Muscle of leg (tissue), 16 donors: ENCODE measurements at places on chromosomes 11 and 22. TPM values are rescaled to one million over a fixed set of nuclear protein-coding genes. Genes with fewer than 3 reads are reported as not detected.

The TRIM49 gene
- not detected for total RNA-seq

The C11orf91 gene
- total RNA-seq = not detected

DNA sequence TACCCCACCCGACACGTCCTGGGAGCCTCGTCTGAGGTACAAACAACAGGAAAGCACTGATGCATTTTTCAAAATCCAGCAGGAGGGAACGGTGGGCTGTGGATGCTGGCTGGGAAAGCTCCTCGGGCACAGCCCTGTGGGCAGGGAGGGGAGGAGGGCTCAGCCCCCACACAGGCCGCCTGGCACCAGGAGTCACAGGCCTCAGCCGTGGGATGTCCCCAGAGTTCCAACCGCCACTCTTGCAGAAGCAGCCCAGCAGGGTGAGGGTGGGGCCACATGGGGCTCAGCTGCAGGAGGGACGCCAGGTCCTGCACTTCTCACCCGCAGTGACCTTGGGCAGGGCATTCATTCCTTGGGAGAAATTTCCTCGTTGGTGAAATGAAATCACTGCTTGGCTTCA, 274.6 kb downstream of the BRD1 start:
- no peak for DNase-seq

The AQP11 gene
- 0.75 TPM for total RNA-seq

DNA sequence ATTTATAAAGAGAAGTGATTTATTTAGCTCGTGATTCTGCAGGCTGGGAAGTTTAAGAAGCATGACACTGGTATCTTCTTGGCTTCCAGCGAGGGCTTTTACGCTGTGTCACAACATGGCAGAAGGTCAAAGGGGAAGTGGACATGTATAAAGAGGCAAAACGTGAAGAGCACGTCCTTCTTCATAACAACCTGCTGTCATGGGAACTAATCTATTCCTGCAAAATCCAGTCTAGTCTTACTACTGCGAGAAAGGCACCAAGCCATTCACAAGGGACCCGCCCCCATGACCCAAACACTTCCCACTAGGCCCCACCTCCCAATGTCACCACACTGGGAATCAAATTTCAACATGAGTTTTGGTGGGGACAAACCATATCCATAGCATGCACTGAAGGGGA, 58.3 kb downstream of the AMOTL1 start:
- no peak for DNase-seq

DNA sequence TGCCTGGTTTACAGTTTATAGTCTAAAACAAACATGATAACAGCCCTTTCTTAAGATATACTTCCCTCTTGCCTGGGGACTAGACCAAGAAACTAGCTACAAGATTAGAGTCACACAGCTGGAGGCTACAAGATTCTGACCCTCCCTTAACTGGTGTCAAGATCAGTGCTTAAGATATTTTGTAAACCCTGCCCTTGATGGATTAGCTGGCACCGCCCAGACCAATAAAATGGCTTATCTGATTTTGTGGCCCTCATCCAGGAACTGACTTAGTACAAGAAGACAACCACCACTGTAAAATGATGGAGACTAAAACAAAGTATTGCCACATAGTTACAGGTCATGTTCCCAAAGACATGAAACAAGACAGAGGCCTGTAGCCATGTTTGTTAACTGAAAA, 53.4 kb downstream of the FAM181B start:
- no peak for DNase-seq

The BCO2 gene
- total RNA-seq = 8.3 TPM

DNA sequence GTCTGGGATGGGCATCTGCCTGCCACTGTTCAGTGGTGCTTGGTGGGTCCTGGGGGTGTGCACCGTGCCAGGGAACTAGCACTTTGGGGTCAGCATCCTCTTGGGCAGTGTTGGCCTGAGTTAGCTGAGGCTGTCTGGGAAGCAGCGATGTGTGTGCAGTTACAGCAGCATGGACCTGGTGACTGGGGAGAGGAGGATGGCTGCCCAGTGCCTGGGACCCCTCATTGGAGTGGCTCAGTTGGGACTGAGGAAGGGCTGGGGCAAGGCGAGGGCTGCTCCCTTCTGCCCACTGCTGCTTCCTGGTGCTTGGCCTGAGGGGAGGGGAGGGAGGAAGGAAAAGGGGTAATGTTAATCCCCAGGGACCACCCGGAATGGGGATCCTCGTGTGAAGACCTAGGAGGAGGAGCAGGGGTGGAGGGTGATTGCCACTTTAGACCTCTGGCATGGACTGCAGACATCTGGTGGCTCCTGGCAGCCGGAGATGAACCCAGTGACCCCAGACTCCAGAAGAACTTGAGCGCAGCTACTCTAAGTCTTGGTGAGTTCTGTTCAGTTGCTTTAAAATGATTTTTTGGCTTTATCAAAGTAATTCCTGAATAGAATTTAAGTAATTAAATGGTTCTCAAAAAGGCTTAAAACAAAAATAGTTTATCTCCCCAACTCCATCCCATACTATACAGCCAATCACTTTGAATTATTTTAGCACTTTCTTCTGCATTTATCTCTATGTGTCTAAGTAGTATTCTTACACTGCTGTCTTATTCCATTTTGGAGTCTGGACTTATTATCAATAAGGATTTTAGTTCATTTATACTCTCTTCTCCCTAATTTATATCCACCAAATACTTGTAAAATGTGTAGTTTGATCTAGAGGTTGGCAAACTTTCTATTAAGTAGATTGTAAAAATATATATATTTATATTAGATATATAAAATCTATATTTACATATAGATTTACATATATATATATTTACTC, 15.4 kb upstream of the TMEM191C start:
- no peak for DNase-seq

DNA sequence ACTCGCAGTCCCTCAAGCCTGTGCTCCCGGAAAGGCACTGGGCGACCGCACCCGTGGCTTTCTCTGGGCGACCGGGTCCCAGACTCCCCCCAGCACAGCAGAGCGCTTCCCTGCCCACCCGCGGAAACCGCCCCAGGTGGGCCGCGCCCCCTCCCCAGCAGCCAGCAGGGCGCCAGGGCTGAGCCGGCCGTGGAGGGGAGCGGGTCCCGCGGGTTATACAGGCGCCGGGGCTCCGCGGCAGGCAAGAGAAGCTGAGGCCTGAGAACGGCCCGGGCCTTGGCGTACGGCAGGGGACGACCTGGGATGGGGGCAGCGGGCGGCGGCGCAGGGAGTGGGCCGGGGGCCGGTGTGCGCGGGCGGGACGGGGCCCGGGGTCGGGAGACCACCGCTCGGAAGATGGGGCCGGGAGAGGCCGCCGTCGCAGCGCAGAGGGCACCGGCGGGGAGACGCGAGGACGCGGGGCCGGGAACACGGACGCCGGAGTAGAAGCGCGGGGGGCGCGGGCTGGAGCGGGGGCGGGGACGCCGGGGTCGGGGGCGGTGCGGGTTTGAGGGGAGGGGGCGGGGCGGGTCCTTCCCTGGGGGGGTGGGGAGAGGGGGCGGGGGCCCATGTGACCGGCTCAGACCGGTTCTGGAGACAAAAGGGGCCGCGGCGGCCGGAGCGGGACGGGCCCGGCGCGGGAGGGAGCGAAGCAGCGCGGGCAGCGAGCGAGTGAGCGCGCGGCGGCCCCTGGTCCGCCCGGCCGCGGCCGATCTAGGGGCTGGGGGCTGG, at the start of gene MDK:
MDK (plus strand) TSS at position 622 of the 771 bp plus-strand sequence. CDS start 389 bp downstream, outside the sequence.
- DNase-seq = peak; percentile 79

- DNase-seq = no peak
These were observed 7.4 kb downstream of the ACAT1 start for GRCh38 chr11:108128772-108129171.

The FRMD8 gene
- 8.8 TPM for total RNA-seq

GRCh38 chr22:48082284-48082683, 1319.8 kb downstream of the TBC1D22A start:
- no peak for DNase-seq

- no peak for DNase-seq
These were observed 105.3 kb upstream of the E2F8 start for GRCh38 chr11:19345848-19346681.

The FADS1 gene
- total RNA-seq = 18.8 TPM

DNA sequence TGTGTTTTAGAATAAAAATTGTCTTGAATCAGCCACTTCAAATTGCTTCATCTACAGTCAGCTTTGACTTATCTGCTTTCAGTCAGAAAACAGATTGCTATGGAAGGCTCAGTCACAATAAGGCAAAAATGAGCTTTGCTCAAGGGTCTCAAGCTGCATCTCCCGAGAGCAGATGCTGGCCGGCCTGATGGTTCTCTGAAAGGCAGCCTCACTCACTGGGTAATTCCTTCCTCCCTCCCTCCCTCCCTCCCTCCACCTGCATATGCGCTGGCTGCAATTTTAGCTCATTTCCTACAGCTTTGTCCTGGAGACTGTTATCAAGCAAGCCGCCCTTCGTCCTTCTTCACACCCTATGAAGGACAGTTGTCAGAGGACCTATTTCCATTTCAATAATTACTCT, 1.6 kb upstream of the IZUMO1R start:
- DNase-seq = peak; percentile 70
